ENCODE measurements at places on chromosomes 7 and 10.

GRCh38 chr7:36599645-36600313 lies 124.5 kb downstream of the AOAH start:
- no peak for DNase-seq

DNA sequence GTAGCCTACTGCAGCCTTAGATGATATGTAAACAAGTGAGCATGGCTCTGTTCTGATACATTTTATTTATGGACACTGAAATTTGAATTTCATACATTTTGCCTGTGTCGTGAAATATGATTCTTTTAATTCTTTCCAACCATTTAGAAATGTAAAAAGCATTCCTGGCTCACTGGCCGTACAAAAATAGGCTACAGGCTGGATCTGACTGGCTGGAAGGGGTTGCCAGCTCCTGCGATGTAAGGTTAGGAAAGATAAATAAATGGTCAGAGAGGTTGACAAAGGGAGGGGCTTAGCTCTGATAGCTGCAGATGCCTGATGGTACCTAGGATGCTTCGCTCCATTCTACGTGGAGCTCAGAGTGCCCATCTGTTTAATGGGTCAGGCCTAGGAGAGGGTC lies 3.4 kb downstream of the ADCYAP1R1 start:
- DNase-seq = no peak

GRCh38 chr7:151402029-151402835 lies 7.6 kb downstream of the WDR86 start:
- no peak for DNase-seq

GRCh38 chr7:115719963-115720362 lies 310.6 kb downstream of the TFEC start:
- DNase-seq = no peak

Measured in cortex of kidney (tissue), 1 donor.